Hematopoietic multipotent progenitor cell treated with erythropoietin and hydrocortisone succinate and interleukin-3 and kit ligand, for 4 days (in vitro differentiated cells): ENCODE measurements at places on chromosomes 16 and 17.

DNA sequence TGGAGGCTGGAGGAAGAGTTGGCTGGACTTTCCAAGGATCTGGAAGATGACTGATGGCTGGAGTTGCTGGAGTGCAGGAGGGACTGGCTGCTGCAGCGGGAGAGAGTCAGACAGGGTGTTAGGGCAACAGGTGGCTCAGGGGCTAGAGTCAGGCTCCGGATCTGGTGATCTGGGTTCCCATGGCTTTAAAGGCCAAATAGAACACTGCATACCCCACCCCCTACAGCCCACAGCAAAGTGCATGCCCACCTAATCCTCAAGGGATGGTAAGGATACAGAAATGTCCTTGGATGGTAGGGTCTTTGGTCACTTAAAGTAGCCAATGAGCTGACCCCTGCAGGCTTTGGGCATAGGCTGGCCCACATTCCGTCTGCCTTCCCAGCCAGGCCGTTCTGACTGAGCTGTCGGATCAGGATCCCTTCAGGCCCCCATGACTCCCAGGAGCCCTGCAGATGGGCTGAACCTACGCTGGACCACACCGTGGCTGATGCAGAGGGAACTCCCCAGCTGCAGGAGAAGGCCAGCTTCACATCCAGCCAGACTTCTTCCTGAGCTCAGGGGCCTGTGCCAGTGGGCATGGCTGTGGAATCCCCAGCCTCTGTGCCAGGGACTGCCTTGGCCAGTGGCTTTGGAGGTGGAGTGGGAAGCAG lies 13.9 kb downstream of the TNS4 start:
- no peak for DNase-seq

GRCh38 chr17:41982026-41982760 lies 15.6 kb downstream of the CNP start:
- DNase-seq: no peak

GRCh38 chr17:13940858-13941665 lies 128.2 kb upstream of the COX10 start:
- DNase-seq: peak; percentile 27

DNA sequence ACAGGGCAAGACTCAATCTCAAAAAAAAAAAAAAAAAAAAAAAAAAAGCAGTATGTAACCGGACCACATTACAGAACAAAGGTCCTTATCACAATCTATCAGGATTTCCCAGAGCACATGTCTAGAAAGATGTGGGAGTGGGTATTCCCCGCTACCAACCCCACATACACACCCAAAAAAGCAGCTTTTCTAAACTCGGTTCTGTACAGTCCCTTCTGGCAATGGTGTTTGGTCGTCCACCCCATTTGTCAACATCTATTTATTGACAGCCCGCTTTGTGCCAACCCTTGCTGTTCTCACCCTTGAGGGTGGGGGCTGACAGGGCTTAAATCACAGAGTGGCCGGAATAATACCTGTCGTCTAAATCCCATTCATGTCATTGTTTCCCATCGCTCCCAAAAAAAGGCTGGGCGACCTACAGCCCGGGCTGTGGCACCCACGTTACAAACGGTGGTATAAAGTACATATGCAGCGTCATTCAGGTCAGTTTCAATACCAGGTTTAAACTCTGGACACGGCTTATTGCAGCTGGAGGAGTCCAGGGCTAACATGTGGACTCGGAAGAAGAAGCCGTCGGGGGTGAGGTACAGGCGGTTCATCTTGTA lies 3.6 kb downstream of the C17orf58 start:
- DNase-seq: peak; percentile 64

- no peak for DNase-seq
Observed at GRCh38 chr16:10566613-10567012, 13.8 kb downstream of the EMP2 start.

DNA sequence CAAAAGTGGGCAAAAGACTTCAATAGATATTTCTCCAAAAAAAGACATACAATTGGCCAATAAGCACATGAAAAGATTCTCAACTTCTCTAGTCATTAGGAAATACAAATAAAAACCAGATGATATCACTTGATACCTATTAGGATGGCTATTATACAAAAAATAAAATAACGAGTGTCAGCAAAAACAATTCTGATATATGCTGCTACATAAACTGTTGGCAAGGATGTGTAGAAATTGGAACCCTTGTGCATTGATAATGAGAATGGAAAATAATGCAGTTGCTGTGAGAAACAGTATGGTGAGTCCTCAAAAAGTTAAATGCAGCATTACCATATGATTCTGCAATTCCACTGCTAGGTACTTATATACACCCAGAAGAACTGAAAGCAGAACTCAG lies 80.6 kb downstream of the BRIP1 start:
- no peak for DNase-seq

DNA sequence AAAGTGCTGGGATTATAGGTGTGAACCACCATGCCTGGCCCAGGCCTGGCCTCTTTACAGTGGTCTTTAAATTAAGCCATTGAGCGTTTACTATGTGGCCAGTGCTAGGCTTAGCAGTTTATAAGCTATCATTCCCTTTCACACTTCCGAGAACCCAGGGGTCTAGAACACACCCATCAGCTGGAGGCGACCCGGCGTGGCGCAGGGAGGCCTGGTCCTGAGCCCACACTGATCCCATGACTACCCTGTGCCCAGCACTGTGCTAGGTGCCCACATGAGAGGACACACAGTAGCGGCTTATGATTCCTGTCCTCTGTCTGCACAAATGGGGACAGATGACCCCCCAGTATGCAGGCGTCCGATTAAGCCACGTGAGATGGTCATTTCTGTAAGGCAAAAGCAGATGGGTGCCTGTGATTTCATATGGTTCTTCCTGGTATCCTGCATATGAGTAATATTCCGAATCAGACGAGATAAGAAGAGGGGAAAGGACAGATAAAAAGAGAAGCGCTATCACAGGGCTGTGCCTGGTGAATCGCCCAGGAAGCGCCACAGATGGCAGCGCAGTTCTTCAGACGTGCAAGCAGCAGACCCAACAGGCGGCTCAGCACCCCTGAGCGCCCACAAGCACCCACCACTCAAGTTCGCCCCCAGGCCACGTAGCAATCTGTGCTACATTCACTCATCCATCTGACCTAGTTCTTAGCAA lies 5.3 kb downstream of the OSGIN1 start:
- DNase-seq: no peak

DNA sequence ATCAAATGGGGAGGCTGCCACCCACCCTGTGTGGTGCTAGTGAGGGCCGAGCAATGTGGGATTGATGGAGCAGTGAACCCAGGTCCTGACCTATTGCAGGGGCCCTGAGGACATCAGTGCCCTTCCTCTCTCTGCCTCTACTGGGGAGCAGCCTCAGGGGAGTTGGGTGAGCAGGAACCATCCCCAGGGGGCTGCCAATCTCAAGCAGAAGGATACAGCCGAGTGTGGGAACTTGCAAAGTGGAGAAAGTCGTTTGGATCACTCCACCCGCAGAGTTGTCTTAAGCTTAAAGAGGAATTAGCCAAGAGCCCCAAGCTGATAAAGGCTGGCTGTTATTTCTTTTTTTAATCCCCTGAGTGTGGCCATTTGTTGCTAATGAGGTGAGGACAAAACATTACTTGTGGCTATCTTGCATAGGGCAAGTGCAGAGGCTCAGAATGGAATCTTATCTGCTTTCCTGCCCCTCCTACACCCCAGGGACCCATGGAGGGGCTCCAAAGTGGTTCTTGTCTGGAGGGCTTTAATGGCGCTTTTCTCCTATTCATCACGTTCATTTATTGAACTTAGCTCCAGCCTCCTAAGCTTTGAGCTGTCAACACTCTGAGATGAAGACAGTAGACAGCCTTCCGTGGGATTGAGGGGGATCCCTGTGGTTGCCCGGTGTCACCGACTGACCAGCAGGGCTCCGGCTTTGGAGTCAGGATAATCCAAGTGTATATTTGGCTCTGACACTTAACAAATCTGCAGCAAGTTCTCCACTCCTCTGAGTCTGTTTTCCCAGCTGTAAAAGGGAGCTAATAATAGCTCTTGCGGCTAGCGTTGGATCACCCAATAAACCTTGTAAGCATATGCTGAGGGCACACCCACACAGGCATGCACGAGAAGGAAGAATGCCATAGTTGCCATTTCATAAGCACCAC lies 45.1 kb downstream of the MYH11 start:
- peak; percentile 82 for DNase-seq

DNA sequence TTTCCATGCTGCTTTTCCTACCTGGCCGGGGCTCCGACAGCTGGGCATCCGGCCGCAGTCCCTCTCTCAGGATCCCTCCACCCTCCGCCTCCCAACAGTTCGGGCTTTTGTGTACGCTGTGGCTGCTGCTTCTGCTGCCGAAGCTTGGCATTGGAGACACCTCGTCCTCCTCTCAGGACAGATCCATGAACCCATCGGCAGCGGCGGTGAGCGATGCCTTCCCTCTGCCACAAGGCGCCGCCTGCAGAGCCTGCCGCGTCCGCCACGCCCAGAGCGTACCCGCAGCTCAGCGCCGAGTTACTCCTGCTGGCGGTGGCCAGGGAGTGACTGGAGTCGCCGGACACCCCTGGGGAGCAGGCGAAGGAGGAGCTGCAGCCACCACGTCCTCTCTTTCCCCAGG lies 2032.8 kb downstream of the TP53TG3F start:
- DNase-seq: no peak

GRCh38 chr17:38562903-38563302 lies 42.8 kb downstream of the SRCIN1 start:
- no peak for DNase-seq

GRCh38 chr16:88810912-88811768 lies 588 bp downstream of the APRT start:
- DNase-seq: peak; percentile 94

GRCh38 chr17:44307387-44308186 lies 814 bp upstream of the RUNDC3A start:
- no peak for DNase-seq

DNA sequence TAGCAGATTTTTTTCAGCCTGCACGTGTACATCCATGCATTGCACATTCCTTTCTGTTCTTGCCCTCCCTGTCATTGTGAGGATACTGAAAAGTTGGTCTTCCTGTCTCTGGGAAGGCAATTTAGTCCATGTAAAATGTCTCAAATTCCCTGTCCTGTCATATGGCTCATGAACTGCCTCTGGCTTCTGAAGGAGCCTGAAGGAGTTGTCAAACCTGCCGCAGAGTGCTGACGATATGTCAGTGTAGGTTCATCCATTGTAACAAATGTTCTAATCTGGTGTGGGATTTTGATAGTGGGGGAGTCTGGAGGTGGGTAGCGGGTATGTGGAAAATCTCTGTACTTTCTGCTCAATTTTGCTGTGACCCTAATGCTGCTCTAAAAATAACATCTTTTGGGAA lies 59.6 kb downstream of the YPEL2 start:
- no peak for DNase-seq

- DNase-seq: no peak
Observed at GRCh38 chr16:12545297-12545610, 258.4 kb downstream of the CPPED1 start.

DNA sequence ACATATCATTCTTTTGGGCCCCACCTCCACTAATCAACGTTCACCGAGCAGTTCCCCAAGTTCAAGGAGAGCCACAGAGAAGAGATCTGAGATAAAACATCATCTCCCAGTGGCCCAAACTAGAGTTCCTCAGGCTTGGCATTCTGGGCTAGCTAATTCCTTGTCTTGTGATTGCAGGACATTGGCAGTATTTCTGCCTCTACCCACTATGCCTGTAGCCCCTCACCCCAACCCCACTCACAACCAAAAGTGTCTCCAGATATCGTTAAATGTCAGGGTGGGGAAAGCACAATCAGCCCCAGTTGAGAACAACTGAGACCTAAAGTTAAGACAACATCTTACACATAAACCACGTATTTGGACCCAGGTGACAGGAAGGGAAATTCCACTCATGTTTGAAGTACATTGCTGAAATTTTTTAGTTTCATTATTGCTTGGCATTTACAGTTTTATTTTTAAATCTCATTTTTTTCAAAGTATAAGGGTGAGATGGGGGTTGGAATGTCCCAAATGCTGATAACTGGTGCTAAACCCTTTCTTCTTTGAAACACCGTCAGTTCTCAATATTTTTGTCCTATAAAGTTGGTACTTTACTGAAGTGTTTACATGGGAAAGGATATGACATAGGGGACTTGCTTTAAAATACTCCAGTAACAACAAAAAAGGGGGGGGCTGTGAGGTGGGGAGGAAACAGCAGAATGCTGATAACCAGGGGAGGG lies 13.6 kb downstream of the ZC3H7A start:
- peak; percentile 58 for DNase-seq

DNA sequence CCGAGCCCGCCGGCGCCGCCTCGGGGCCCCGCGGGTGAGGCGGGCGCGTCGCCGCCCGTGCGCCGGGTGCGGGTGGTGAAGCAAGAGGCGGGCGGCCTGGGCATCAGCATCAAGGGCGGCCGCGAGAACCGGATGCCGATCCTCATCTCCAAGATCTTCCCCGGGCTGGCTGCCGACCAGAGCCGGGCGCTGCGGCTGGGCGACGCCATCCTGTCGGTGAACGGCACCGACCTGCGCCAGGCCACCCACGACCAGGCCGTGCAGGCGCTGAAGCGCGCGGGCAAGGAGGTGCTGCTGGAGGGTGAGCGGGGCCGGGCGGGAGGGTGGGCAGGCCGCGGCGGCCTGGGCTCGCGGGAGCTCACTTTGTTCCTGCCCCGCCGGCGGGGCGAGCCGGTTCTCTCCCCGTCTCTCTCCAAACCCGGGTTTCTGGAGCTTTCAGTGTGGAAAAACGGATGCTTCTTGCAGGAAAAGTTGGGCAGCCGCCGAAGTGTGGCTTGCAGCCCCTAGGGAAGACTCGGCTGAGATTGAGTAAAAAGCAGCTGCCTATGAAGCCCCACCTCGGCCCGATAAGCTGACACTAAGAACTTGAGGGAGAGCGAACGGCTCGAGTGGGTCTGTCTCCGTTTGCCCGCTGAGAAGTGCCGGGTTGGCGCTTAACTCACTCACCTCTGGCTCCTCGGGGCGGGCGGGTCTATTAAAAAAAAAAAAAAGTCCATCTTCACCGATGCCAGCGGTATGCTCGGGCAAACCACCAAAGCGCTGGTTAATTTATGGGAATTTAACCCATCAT lies 677 bp downstream of the SNTB2 start:
- peak; percentile 51 for DNase-seq

DNA sequence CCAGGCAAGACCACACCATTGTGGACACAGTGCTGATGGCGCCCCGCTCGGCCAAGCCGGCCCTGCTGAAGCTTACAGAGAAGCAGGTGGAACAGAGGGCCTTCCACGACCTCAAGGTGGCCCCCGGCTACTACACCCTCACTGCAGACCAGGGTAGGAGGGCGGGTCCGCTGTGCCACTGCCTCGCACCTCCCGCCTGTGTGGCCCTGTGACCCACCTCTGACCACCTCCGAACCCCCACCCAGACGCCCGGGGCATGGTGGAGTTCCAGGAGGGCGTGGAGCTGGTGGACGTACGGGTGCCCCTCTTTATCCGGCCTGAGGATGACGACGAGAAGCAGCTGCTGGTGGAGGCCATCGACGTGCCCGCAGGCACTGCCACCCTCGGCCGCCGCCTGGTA lies 21.1 kb downstream of the ITGB4 start:
- DNase-seq: no peak

GRCh38 chr16:14181371-14182050 lies 110.4 kb downstream of the MRTFB start:
- DNase-seq: peak; percentile 38

GRCh38 chr17:2065949-2066400 lies 11.1 kb downstream of the HIC1 start:
- no peak for DNase-seq

- DNase-seq: no peak
Observed at GRCh38 chr16:67250045-67250327, 1.2 kb downstream of the SLC9A5 start.

- DNase-seq: no peak
Observed at GRCh38 chr16:539901-540530, 12.5 kb downstream of the CAPN15 start.
